ENCODE measurements at places on chromosomes 2 and 18.

- no peak for DNase-seq
Observed at GRCh38 chr2:116094196-116094595, 1651.8 kb downstream of the DPP10 start.

GRCh38 chr2:80971-81736, 34.8 kb upstream of the FAM110C start:
- no peak for DNase-seq

GRCh38 chr2:173192071-173192470, 116.4 kb downstream of the MAP3K20 start:
- DNase-seq = no peak

DNA sequence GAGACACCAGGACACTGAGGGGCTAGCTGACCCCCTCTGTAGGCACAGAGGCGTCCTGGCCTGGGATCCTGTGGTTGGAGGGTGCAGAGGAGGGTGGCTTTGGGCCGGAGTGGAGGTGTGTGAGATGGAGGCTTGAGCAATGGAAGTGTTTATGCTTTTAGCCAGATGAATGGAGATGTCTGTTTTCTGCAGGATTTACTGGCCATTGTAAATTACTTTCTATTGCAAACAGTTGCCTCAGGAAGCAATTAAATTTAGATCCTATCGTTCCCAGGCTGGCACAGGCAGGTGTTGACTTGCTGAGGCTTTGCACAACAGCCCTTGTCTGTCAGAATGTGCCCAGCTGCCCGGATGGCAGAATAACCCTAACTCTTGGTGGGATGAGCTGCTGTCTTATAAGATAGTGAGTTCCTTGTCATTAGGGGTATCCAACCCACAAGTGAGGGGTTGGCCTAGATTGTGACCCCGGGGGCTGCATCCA, 1.8 kb upstream of the ARID5A start:
- no peak for DNase-seq

- peak; percentile 80 for DNase-seq
Observed at GRCh38 chr2:47888581-47889280, 17.6 kb downstream of the FBXO11 start.

- DNase-seq = no peak
Observed at GRCh38 chr2:69188182-69188900, 175.4 kb downstream of the ANTXR1 start.

- DNase-seq = no peak
Observed at GRCh38 chr2:42618116-42618515, 49.7 kb downstream of the MTA3 start.

- no peak for DNase-seq
Observed at GRCh38 chr2:118121986-118122524, 33.8 kb downstream of the INSIG2 start.

- DNase-seq = no peak
Observed at GRCh38 chr18:10299643-10300042, 154.8 kb upstream of the APCDD1 start.

- no peak for DNase-seq
Observed at GRCh38 chr2:106758901-106759497, 127.0 kb downstream of the ST6GAL2 start.

DNA sequence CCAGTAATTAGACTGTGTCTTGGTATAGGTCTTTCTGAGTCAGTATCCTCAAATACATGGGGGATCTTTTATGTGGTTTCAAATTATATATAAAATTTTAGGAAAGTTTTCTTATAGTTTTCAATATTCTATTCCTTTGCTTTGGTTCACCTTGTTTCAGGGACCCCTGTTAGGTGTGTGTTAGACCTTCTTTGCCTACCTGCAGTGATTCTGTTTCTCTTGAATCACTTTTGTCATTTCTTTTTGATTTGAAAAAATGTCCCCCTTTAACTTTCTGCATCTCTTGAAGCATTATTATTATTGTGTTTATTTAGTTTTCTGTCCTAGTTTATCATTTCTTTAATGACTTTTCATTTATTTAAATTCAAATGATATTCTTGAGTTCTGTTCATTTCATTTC, 98.7 kb downstream of the FHOD3 start:
- DNase-seq = no peak

DNA sequence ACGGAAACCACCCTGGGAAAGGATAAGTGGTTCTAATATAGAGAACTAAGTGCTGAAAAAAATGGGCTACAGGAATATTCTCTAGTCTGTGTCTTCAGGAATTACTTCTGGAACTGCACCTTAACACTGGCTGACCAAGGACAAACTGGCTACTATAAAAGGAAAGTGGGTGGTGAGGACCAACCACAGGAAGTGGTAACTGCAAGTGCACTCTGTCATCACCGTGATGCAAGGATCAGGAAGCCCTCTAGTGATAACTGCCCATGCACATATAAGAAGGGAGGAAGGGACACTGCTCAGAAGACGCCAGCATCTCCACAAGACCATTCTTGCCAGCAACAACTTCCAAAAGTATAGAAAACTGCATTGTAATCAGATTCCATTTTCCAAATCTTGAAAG, 424.4 kb upstream of the RGPD4 start:
- no peak for DNase-seq

DNA sequence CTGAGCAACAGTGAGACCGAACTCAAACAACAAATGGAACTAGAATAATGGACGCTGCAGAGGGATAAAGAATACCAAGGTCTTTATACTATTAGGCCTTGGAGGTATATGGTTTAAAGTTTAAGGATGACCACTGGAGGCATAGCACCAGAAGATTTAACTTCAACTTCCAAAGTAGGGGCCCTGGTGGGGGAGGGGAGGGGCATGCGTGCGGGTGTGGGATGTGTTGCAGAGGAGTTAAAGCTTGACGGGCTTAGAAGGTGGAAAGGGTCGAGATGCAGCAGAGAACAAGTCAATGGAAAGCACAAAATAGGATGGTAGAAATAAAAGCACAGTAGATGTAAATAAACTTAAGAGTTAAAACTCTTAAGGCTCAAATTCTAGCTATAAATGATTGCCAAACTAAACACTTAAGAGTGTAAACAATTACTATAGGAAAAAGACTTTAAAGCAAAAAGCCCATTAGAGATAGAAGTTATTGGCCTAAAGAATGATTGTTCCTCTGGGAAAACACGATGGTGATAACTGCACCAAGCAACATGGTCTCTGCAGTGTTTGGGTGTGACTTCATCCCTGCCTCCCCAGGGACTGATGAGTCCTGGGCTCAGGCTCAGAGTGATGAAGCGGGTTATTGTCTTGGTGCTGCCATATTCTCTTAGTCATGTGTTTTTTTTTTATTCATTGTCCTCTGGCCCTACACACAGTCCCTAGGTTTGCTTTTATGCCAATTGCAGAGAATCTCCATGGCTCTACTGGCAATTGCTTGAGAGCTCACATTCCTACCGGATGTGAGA, 13.0 kb downstream of the RRM2 start:
- DNase-seq = no peak

GRCh38 chr2:82182270-82182669, 1877.7 kb upstream of the LRRTM1 start:
- no peak for DNase-seq

DNA sequence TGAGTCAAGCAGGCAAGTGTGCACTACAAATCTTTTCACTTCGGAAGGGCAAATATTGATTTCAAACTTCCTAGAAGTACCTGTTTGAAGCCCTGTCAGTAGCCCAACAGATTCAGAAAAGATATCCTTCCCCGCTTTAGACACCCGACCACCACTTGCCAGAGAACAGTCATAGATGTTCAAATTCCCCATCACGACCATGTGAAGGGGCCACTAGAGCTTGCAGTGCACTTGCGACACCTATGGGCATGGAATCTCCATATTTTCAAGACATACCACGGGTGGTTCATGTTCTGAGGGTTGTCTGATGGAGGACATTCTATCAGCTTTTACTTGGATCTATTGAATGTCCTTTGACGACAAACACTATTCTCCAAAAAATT, 23.8 kb downstream of the GNLY start:
- no peak for DNase-seq

DNA sequence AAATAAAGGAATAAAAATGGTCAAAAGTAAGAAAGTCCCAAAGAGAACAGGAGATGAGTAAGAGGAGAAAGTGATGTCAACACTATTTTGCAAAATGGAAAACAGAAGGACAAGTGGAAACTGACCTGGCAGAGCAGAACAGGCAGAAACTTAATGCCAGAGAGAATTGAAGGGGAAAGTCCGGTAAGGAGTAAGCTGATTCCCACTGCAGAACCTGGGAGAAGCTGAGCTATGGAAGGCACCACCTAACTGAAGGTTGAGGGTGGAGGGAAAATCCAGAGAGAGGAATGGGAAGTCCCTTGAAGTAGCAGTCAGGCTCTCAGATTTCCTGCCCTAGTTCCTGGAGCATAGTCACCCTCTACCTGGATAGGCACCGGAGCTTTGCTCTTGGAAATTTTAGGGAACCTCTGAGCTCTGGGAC, 59.8 kb downstream of the MOGAT1 start:
- no peak for DNase-seq

- DNase-seq = no peak
Observed at GRCh38 chr2:184597571-184597991, 748 bp upstream of the ZNF804A start.

DNA sequence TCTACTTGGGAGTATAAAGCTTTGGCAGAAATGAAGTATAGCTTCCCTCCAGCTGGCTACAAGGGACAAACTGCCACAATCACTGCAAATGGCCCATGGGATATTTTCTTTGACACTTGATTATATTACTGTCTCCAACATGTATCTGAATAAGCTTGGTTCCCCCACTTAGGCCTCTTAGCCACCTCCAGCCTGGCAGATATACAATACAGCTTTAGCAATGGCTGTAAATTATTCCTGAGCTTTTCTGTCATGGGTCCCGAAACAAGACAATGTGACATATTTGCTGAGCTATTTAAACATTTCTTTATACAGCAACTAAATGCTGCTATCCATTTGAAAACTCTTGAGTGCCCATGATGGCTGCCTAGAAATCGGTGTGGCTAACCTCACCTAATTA, 406.2 kb downstream of the SUCLG1 start:
- no peak for DNase-seq

GRCh38 chr2:5253263-5253662, 438.9 kb upstream of the SOX11 start:
- DNase-seq = no peak

GRCh38 chr2:204541637-204542036, 3.6 kb upstream of the PARD3B start:
- DNase-seq = no peak

GRCh38 chr2:237511433-237511832, 24.4 kb downstream of the MLPH start:
- no peak for DNase-seq

DNA sequence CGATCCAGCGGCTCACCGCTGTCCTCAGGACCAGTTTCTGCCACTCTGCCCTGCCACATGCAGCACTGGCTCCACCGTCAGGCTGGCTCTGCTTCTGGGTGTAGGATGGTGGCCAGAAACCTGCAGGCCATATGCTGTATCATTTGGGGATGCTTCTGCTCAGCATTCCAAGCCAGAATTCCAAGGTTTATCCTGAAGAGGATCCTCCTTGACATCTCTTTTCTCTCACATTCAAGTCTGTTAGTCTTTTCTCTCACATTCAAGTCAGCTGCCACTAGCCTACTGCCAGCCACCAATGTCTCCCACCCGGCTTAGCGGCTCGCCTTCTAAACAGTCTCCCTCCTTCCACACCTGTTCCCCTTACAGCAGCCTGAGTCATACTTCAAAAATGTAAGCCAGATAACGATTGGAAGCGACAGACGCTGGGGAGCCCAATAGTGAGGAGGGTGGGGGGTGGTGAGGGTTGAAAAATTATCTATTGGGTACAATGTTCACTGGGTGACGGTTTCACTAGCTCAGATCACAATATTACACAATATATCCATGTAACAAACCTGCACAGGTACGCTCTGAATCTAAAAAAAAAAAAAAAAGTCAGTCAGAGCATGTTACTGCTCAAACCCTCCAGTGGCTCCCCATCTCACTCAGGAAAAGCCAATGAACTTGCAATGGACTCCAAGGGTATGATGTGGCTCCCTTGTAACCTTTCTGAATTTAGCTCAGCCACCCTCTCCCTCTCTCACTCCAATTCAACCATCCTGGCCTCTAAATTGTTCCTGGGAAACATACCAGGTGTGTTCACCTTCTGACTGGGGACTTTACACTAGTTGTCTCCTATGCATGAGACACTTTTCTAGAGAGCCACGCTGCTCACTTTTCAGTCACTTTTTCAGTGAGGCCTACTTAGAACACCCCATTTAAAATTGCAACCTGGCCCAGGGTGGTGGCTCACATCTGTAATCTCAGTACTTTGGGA, 38.8 kb upstream of the SP3 start:
- no peak for DNase-seq

DNA sequence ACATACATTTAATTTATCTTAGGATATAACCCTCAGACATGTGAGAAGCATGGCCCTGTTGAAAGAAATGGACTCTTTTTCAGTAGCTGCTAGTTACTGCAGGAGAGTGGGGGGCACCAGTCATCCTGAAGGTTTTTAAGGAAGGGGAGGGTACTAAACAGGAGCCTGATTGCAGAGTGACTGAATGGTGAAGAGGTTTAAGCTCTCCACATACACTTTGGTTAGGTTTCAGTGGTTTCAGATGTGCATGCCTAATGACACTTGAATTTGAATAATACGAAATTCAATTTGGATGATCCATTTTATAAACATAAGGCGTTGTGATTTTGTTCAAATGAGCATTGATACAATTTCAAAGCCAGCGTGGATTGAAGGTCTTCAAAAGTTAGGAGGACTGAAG, 10.9 kb upstream of the FAM237A start:
- DNase-seq = no peak

DNA sequence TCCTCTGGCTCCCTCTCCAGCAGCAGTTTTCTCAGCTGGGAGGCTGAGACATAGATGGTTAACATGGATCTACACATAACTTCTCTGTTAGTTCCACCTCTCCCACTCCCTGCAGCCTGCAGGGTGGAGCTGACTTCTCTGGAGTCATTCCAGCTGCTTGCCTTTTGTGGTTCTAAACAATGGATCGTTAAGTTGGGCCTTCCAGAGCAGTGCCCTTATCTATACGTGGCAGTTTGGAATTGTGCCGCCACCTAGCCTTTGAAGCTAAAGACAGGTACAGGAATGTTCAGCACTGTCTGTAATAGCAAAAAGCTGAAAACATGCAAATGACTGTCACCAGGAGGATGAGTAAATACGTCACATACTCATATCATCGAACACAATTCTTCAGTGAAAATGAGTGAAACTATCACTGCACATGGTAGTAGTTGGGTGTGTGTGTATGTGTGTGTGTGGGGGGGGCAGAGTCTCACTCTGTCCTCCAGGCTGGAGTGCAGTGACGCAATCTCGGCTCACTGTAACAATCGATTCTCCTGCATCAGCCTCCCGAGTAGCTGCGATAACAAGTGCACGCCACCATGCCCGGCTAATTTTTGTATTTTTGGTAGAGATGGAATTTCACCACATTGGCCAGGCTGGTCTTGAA, 50.3 kb downstream of the SH2D6 start:
- no peak for DNase-seq

- no peak for DNase-seq
Observed at GRCh38 chr2:11761259-11761658, 14.8 kb downstream of the LPIN1 start.

DNA sequence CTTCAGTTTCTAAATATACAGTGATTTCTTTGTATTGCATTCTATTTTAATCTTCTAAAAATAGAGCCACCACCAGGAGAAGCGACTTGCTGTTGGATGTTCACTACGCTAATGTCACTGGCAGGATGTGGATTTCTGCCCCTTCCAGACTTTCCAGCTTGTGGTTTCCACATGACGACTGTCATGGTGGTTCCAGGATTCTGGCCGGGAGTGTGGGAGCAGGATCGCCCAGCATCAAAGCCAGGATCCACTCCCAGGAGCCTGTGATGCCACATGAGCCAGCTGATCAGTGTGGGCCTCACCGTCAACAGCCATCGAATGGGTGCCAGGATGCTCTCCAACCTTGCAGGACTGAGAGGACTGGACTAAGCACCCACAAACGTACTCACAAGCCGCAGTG, 148.8 kb downstream of the HDAC4 start:
- peak; percentile 7 for DNase-seq

GRCh38 chr2:197838579-197838978, 34.2 kb downstream of the PLCL1 start:
- DNase-seq = no peak
